Stimulated activated CD8-positive, alpha-beta memory T cell treated with anti-CD3 and anti-CD28 coated beads, Interleukin-4, amount 100 ng/mL, for 48 hours (primary cell): ENCODE measurements at places on chromosomes 13 and 19.

GRCh38 chr13:108427355-108427754 lies 157.8 kb downstream of the TNFSF13B start:
- DNase-seq = no peak

DNA sequence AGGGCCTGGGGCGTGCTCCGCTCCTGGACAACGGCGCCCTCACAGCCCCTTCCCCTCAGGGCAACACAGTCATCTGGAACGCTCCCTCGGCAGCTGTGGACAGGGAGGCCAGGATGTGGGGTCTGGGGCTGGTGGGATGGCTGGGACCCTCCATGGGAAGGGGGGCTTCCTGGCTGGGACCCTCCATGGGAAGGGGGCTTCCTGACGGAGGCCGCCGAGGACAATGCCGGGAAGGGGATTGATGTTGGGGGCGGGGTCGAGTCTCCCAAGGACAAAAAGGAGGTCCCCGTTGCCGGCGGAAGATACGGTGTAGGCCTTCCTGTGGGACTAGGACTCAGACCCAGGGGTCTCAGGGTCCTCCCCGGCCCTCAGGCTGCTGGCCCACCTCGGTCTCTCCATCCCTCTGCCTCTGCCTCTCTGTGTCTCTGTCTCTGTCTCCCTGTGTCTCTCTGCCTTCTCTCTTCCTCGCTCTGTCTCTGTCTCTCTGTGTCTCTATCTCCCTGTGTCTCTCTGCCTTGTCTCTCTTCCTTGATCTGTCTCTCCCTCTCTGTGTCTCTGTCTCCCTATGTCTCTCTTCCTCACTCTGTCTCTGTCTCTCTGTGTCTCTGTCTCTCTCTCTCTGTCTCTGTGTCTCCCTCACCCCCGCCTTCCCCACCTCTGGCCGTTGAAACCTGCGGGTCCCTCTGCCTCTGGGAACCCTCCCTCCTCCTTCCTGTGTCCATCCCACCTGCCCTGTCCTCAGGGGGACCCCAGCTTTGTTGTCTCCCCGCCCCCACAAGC lies 2.7 kb upstream of the MADCAM1 start:
- no peak for DNase-seq

- no peak for DNase-seq
Observed at GRCh38 chr13:109694972-109695371, 91.4 kb downstream of the IRS2 start.

DNA sequence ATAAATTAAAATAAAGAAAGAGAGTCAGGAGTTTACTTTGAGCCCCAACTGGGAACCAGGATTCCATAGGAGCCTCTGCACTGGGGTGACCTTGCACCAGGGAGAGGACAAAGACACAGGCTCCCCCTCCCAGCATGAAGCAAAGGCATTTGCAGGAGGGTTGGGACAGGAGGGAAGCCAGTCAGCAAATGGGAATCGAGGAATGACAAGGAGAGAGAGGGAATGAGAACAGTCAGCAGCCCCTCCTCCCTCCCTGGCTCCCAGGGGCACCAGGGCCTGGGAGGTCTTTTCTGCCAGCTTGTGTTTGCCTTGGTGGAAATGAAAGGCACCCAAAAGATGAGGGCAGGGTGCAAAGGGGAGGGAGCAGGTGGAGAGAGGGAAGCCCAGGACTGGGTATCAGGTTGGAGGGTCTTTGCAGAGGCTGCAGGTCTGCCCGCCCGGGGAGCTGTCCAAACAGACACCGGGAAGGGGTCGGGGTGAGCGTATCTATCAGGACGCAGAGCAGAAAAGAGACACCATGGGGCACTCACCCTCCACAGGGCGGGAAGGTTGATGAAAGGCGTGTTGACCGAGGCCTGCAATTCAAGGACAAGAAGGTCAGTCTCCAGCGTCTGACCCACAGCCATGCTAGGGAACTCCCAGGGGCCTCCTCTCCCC lies 3.8 kb downstream of the SBSN start:
- no peak for DNase-seq

DNA sequence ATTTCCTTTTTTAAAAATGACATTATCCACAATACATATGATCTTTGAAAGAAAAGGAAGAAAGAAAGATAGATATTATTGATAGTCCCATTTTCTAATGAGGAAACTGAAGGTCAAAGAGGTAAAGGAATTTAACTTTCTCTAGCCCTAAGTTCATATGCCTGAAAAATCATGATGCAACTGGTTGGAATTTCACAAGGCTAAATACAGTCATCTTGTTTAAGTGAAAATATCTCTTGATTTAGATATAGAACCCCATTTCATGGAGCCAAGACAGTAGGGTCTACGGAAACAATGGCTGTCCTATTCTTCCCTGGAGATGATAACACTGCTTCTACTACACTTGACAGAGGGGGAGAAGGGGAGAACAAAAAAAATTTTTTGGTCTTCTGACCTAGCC lies 366.2 kb downstream of the DNAJC15 start:
- DNase-seq = no peak

DNA sequence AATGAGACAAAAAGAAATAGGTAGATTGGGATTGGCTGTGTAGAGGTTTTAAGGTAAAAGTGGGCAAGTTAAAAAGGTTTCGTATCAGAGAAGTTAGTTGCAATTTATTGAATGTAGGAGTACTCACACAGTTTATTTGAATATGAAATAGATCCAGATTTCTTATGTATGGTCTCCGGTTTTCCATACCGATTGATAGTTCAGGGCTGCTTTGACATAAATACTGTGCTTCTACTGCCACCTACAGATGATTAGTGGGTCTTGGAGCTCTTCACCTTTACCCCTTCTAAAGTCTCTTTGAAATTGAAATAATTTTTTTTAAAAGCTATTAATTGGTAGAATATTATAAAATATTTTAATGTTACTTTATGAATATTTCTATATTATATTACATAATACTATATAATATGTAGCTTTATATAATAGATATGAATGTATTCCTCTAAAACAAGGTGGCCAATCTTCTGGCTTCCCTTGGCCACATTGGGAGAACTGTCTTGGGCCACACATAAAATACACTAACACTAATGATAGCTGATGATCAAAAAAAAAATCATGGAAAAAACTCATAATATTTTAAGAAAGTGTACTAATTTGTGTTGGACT lies 7.7 kb upstream of the GPR18 start:
- no peak for DNase-seq

- no peak for DNase-seq
Observed at GRCh38 chr13:50412046-50412617, 396.9 kb downstream of the KCNRG start.

GRCh38 chr19:4831304-4831978 lies at the start of gene TICAM1:
TICAM1 (minus strand) TSS chr19:4831712; CDS start chr19:4818377, 13,335 bp downstream.
- DNase-seq = peak; percentile 86

- DNase-seq = no peak
Observed at GRCh38 chr13:79060216-79060615, 345.8 kb downstream of the RBM26 start.

GRCh38 chr13:112861876-112862615 lies 107.0 kb upstream of the MCF2L start:
- no peak for DNase-seq

- peak; percentile 63 for DNase-seq
Observed at GRCh38 chr13:24995225-24995804, 100.6 kb upstream of the PABPC3 start.

- DNase-seq = no peak
Observed at GRCh38 chr13:82593239-82593638, 1289.0 kb downstream of the SLITRK1 start.

DNA sequence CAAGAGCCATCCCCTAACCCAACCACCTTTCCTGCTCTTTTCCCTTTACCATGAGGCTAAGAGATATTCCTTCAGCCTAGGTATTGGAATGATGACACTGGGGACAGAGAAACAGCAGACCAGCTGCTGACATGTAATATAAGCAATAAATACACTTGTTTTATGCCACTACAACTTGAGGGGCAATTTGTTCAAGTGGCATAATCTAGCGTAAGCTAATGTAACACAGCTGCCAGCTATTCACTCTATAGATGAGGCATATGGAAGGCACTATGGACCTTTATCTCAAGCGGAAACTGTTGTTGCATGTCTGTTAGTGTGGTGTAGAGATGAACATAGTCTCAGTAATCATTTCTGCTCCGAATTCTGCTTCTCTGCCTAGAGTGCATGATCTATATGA lies 111.1 kb downstream of the STARD13 start:
- no peak for DNase-seq

DNA sequence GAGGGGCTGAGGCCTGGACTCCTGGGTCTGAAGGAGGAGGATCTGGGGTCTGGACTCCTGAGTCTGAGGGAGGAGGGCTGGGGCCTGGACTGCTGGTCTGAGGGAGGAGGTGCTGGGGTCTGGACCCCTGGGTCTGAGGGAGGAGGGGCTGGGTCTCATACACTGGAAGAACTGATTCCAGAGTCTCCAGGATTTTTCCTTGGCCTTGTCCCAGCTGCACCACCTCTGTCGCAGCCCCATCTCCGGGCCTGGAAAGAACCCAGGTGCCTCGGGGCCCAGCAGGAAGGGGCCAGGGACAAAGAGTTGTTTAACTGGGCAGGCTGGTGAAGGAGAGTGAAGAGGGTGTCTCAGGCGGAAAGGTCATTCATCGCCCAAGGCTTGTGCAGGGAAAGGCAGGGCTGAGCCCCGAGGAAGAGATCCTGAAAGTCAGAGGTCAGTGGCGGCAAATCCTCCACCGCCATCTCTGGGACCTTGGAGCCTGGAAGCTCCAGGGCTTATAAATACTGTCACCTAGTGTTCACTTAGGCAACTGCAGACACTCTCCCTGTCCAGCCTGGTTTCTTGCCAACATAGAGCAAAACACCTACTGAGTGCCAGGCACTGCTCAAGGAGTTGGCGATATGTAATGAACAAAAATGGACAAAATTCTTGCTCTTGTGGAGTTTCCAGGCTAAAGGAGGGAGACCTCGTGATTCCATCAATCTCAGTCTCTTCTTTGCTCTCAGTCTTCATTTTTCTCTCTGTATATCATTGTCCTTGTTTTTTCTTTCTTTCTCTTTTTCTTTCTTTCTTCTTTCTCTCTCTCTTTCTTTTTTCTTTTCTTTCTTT lies 4.4 kb upstream of the KCNN4 start:
- peak; percentile 65 for DNase-seq

DNA sequence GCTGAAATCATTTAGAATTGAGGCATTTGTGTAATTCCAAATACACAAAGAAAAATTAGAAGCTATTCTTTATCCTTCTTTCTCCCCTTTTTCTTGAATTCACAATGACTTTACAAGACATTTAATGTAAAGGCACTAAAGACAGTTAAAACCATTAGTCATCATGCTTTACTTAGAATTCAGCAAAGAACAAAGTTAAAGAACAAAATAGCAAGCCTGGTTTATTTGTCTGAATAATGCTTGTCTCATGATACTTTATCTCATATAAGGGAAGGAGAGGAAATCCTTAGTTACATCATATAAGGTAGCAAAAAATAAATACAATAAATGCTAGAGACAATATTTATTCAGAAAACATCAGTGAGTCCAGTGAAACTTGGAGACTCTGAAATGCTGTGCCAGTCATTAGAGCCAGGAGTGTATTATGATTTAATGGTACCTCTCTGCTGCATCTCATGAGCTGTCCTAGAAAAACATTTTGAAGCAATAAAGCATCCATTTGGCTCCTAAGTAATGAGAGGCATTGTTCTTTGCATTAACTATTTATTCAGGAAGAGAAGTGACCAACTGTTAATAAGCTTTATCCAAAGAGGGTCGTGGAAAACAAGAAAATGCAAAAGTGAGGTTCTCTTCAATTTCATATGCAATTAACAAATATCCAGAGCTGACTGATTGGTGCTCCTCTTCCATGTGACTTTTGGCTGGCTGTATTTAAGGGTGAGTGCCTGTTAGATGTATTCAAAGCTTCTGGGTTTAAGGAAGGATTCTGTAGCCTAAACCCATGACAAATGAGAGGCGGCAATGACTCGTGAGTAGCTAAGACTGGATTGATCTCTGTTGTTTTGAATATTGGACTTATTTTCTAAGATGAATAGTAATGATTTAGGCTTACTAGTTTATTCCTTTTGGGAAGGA lies 105.0 kb downstream of the DGKH start:
- no peak for DNase-seq

DNA sequence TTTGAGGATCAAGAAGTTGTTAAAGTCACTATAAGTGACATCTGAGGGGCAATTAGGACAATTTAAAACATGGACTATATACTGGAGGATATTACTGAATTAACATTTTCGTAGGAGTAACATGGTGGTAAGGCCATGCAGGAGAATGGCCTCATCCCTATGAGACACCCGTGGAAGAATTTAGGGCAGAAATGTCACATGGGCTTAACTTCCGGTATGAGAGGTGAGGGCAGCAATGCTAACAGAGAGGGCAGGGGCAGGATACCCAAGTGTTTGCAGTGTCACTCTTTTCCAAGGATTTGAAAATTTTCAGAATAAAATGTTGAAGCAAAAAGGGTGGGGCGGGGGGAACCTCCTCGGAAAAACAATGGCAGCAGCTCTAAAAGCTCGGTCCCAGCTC lies 23.6 kb downstream of the RANBP3 start:
- DNase-seq = no peak

DNA sequence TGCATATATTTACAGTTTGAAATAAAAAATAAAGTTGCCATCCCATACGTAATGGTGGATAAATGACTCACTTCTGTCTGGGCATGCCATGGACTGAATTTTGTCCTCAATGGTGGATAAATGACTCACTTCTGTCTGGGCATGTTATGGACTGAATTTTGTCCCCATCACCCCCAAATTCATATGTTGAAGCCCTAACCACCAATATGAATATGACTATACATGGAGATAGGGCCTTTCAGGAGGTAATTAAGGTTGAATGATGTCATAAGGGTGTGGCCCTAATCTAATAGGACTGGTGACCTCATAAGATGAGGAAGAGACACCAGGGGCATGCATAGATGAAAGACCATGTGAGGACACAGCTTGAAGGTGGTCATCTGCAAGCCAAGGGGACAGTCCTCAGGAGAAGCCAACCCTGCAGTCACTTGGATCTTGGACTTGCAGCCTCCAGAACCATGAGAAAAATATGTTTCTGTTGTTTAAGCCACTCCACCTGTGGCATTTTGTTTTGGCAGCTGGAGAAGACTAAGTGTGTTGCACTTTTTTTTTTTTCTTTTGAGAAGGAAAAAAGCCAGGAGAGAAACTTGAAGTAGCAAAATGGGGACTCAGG lies 41.8 kb downstream of the RFC3 start:
- no peak for DNase-seq

DNA sequence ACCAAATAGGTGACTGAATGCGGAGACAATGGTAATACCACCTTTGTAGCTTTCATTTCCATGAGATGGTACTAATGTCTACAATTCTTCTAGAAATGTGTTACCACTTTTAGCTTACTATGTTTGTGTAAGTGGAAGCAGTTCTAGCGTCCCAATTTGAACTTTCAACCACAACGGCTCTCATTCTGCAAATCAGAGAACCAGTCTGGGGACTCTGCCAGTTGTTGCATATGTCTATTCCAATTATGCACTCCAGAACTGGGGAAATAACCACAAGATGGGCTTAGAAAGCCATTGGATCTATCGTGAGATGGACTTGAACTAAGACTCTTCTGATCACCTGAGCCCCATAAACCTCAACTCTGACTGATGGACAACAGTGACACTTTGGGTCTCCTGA lies 862.3 kb downstream of the SLITRK1 start:
- DNase-seq = no peak

- no peak for DNase-seq
Observed at GRCh38 chr19:32343550-32344262, 1.7 kb upstream of the ZNF507 start.

GRCh38 chr13:20684041-20684440 lies 19.5 kb upstream of the IL17D start:
- DNase-seq = no peak
